ENCODE measurements at places on chromosomes 4 and X. TPM values are rescaled to one million over a fixed set of nuclear protein-coding genes. Genes with fewer than 3 reads are reported as not detected.

The LPAR4 gene
- 0.17 TPM for total RNA-seq

The ZDHHC15 gene
- 2.4 TPM for total RNA-seq

The SLC4A4 gene
- 14.6 TPM for total RNA-seq

The PGK1 gene
- 421 TPM for total RNA-seq

The PHEX gene
- total RNA-seq, result not detected

The VMA21 gene
- 23.1 TPM for total RNA-seq

The NXF2 gene
- total RNA-seq, result not detected

The NKX6-1 gene
- not detected for total RNA-seq

The CRMP1 gene
- 1.0 TPM for total RNA-seq

The UGT8 gene
- 0.32 TPM for total RNA-seq

The SERTM2 gene
- total RNA-seq, result not detected

The UGT2B11 gene
- not detected for total RNA-seq

The HPGD gene
- 0.86 TPM for total RNA-seq

The BMX gene
- 16.3 TPM for total RNA-seq

The PPP2R2C gene
- 2.3 TPM for total RNA-seq

The STPG2 gene
- total RNA-seq, result 0.74 TPM

The ENOX2 gene
- 20.1 TPM for total RNA-seq

The IL15 gene
- total RNA-seq, result 4.1 TPM

The DCAF8L1 gene
- total RNA-seq, result not detected

The CFAP99 gene
- not detected for total RNA-seq

The DNAAF6 gene
- not detected for total RNA-seq

The MAGEB10 gene
- total RNA-seq, result not detected

The AVPR2 gene
- 2.7 TPM for total RNA-seq

The TMSB15C gene
- total RNA-seq, result 0.94 TPM

The NUDT6 gene
- 12.7 TPM for total RNA-seq

The FAM114A1 gene
- total RNA-seq, result 48.2 TPM

The SMR3B gene
- not detected for total RNA-seq

The LAS1L gene
- total RNA-seq, result 15.4 TPM

The TCEAL7 gene
- total RNA-seq, result 9.3 TPM

The H2BW2 gene
- total RNA-seq, result not detected

The RAB40AL gene
- total RNA-seq, result 0.54 TPM

The ELF4 gene
- 3.1 TPM for total RNA-seq

The GLUD2 gene
- total RNA-seq, result 1.4 TPM

The BEX2 gene
- 27.0 TPM for total RNA-seq

The EOLA1 gene
- total RNA-seq, result 29.6 TPM

The CCDC110 gene
- total RNA-seq, result 3.7 TPM

The KIF4A gene
- 0.60 TPM for total RNA-seq

The F8A3 gene
- 6.1 TPM for total RNA-seq

The SPACA5 gene
- not detected for total RNA-seq

The NMU gene
- not detected for total RNA-seq

The HSFX1 gene
- total RNA-seq, result 3.1 TPM

The MAGEB2 gene
- not detected for total RNA-seq

The SSX3 gene
- not detected for total RNA-seq

The PWWP3B gene
- 10.0 TPM for total RNA-seq

The GSTCD gene
- 6.2 TPM for total RNA-seq

The NFKB1 gene
- 24.0 TPM for total RNA-seq

The RBM47 gene
- 4.9 TPM for total RNA-seq

The TIGD2 gene
- total RNA-seq, result 1.8 TPM

The MAMLD1 gene
- 3.1 TPM for total RNA-seq

The REPS2 gene
- 10.4 TPM for total RNA-seq

The CXCL11 gene
- 0.20 TPM for total RNA-seq

The LRP2BP gene
- total RNA-seq, result 1.6 TPM

The PNMA3 gene
- total RNA-seq, result 3.1 TPM

The NHS gene
- total RNA-seq, result 1.2 TPM
